Naive thymus-derived CD8-positive, alpha-beta T cell (primary cell): ENCODE measurements at places on chromosomes 12 and 14. TPM values are rescaled to one million over a fixed set of nuclear protein-coding genes. Genes with fewer than 3 reads are reported as not detected.

- no peak for DNase-seq
- H3K36me3 ChIP-seq, result no peaks in the 10 kb centered on the region
- no peaks in the 10 kb centered on the region for H3K27me3 ChIP-seq
- no peak overlapping the region for H3K27ac ChIP-seq
- no peak overlapping the region for H3K4me3 ChIP-seq
Observed at GRCh38 chr12:51922762-51923505, 15.6 kb downstream of the ACVRL1 start.

- H3K4me3 ChIP-seq, result peak overlapping the region; percentile 86
- H3K27ac ChIP-seq, result peak overlapping the region; percentile 98
- peak; percentile 32 for DNase-seq
- no peaks in the 10 kb centered on the region for H3K36me3 ChIP-seq
Observed at GRCh38 chr12:89709995-89710872, 1.6 kb upstream of the ATP2B1 start.

DNA sequence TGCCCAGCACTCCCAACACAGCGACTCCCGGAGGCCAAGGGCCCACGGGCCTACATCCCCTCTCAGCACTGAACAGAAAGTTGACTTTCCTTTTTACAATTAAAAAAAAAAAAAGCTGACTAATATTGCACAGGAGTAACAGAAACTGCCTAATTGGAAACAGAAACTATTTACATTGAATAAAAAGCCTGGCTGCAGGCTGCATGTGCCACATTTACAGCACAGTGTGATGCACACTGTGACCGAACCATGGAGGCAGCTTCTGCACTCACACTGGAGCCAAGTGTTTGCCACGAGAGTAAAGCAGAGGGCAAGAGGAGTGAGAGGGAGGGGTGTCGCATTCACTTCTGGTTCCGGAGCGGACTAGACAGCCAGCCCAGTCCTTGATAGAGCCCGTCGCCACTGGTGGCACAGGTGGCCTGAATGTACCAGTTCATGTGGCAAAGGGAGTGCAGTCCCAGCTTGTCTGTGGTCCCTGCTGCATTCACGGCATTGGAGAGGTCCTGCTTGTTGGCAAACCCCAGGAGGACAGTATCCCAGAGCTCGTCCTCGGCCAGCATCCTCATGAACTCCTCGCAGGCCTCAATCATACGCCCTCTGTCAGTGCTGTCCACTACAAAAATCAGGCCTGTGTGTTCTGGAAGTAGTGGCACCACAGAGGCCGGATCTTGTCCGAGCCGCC is 59.2 kb downstream of the SPPL3 start:
- DNase-seq, result no peak
- H3K27ac ChIP-seq, result peak overlapping the region; percentile 51
- no peaks in the 10 kb centered on the region for H3K27me3 ChIP-seq

Gene VPS29
- total RNA-seq, result 126 TPM

DNA sequence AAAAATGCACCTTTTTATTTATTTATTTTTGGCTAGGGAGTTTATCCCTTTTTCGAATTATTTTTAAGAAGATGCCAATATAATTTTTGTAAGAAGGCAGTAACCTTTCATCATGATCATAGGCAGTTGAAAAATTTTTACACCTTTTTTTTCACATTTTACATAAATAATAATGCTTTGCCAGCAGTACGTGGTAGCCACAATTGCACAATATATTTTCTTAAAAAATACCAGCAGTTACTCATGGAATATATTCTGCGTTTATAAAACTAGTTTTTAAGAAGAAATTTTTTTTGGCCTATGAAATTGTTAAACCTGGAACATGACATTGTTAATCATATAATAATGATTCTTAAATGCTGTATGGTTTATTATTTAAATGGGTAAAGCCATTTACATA is 14.9 kb upstream of the SNAPC1 start:
- H3K4me1 ChIP-seq, result peaks cover 8% of the 10 kb centered on the region
- DNase-seq, result no peak
- no peak overlapping the region for H3K27ac ChIP-seq
- H3K36me3 ChIP-seq, result peaks cover 13% of the 10 kb centered on the region

Gene CELA1
- 2.5 TPM for total RNA-seq

- no peak overlapping the region for H3K27ac ChIP-seq
- DNase-seq, result no peak
- no peaks in the 10 kb centered on the region for H3K36me3 ChIP-seq
- H3K4me3 ChIP-seq, result no peak overlapping the region
Observed at GRCh38 chr12:111773801-111774551, 7.2 kb downstream of the ALDH2 start.

- DNase-seq, result no peak
- H3K27me3 ChIP-seq, result no peaks in the 10 kb centered on the region
- H3K4me1 ChIP-seq, result peaks cover 8% of the 10 kb centered on the region
- peaks cover 6% of the 10 kb centered on the region for H3K36me3 ChIP-seq
- H3K4me3 ChIP-seq, result no peak overlapping the region
- no peak overlapping the region for H3K27ac ChIP-seq
Observed at GRCh38 chr12:12491606-12492005, 71.1 kb downstream of the DUSP16 start.

Gene KRT5
- total RNA-seq, result not detected

- no peak for DNase-seq
- H3K4me1 ChIP-seq, result no peaks in the 10 kb centered on the region
- no peaks in the 10 kb centered on the region for H3K36me3 ChIP-seq
- no peaks in the 10 kb centered on the region for H3K27me3 ChIP-seq
- no peak overlapping the region for H3K4me3 ChIP-seq
Observed at GRCh38 chr12:50182461-50182860, 15.3 kb upstream of the CERS5 start.

Gene CLBA1
- total RNA-seq, result 2.4 TPM

DNA sequence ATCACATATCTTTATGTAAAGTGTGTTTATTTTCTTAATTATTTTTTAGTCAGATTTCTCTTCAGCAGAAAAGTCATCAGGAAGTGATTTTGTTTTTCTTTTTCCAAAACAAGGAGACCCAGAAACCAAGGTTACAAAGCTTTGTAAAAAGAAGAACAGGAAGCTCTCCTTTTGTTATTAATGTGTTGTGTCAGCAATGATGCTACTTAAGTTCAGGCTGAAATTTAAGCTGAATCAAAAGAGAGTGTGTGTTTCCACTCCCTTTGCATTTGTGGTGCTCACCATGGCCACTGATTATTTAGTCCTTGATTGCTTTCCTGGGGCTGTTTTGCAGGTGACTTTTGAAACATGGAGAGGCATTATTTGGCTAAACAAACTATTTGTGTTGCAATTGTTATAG is 155.3 kb upstream of the ATP2B1 start:
- H3K4me1 ChIP-seq, result peaks cover 40% of the 10 kb centered on the region
- peak overlapping the region; percentile 98 for H3K27ac ChIP-seq
- peak overlapping the region; percentile 82 for H3K4me3 ChIP-seq

GRCh38 chr12:54018468-54018984 is 9.7 kb upstream of the HOXC6 start:
- peak overlapping the region; percentile 18 for H3K27ac ChIP-seq
- H3K4me1 ChIP-seq, result peaks cover 12% of the 10 kb centered on the region
- DNase-seq, result no peak
- peak overlapping the region; percentile 84 for H3K4me3 ChIP-seq
- H3K36me3 ChIP-seq, result no peaks in the 10 kb centered on the region

- H3K4me3 ChIP-seq, result no peak overlapping the region
- H3K4me1 ChIP-seq, result no peaks in the 10 kb centered on the region
- no peaks in the 10 kb centered on the region for H3K36me3 ChIP-seq
- DNase-seq, result no peak
- no peak overlapping the region for H3K27ac ChIP-seq
Observed at GRCh38 chr12:91074154-91074709, 16.4 kb upstream of the KERA start.

- no peak overlapping the region for H3K4me3 ChIP-seq
- H3K27ac ChIP-seq, result no peak overlapping the region
- H3K4me1 ChIP-seq, result no peaks in the 10 kb centered on the region
Observed at GRCh38 chr12:5123921-5124320, 80.2 kb downstream of the KCNA5 start.

GRCh38 chr12:86456241-86456640 is 200.1 kb upstream of the MGAT4C start:
- no peak overlapping the region for H3K27ac ChIP-seq
- H3K4me1 ChIP-seq, result no peaks in the 10 kb centered on the region
- no peak overlapping the region for H3K4me3 ChIP-seq
- DNase-seq, result no peak
- H3K36me3 ChIP-seq, result no peaks in the 10 kb centered on the region
- H3K27me3 ChIP-seq, result no peaks in the 10 kb centered on the region

DNA sequence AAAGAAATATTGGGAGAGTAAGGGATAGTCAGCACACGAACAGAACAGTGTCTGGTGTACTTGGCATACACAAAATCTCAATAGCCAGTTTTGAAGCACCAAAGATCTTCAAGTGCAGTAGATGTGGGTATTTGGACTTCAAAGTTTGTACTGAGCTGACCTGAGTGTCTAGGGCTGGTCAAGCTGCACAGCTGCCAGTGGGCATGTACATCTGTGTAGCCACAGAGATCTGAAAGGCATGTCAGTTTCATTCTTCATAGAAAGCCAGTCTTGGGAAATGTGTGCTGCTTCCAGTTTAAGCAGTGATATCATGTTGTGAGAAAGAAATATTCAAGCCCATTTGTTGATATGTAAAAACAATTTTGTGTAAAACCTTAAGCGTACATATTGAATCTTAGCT is 279.0 kb upstream of the SYT10 start:
- no peaks in the 10 kb centered on the region for H3K4me1 ChIP-seq
- H3K36me3 ChIP-seq, result no peaks in the 10 kb centered on the region
- no peak overlapping the region for H3K27ac ChIP-seq
- no peak overlapping the region for H3K4me3 ChIP-seq
- H3K27me3 ChIP-seq, result no peaks in the 10 kb centered on the region
- no peak for DNase-seq

GRCh38 chr14:31582286-31582691 is 21.1 kb downstream of the NUBPL start:
- no peak for DNase-seq
- H3K27ac ChIP-seq, result no peak overlapping the region
- no peak overlapping the region for H3K4me3 ChIP-seq
- H3K4me1 ChIP-seq, result peaks cover 4% of the 10 kb centered on the region
